ENCODE measurements at places on chromosomes 12 and 14. TPM values are rescaled to one million over a fixed set of nuclear protein-coding genes. Genes with fewer than 3 reads are reported as not detected.

GLIPR1L1 gene
- total RNA-seq = not detected

IQSEC3 gene
- total RNA-seq = 0.22 TPM

SPTSSA gene
- total RNA-seq = 9.8 TPM

MGP gene
- total RNA-seq = 9.3 TPM

PTPN6 gene
- total RNA-seq = 37.5 TPM

DNA sequence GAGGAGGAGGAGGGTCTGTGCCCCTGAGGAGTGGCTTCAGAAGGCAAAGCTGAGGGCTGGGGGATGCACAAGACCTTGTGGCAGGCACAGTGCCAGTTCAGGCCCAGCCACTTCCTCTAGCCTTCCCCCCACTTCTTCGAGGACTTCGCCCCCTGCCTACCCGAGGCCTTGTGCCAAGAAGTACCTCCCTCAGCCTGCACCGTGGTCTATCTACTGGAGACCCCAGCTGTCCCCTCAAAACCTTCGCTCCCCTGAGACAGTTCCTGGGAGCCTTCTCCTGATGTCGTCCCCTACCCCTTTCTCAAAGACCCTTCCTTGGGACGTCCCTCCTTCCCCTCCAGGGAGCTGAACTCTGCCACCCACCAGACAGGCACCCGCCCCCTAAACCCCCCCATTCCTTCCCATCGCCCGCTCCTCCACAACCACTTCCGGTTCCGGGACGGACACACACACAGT, 604 bp downstream of the ZNF384 start:
- DNase-seq = no peak

DNA sequence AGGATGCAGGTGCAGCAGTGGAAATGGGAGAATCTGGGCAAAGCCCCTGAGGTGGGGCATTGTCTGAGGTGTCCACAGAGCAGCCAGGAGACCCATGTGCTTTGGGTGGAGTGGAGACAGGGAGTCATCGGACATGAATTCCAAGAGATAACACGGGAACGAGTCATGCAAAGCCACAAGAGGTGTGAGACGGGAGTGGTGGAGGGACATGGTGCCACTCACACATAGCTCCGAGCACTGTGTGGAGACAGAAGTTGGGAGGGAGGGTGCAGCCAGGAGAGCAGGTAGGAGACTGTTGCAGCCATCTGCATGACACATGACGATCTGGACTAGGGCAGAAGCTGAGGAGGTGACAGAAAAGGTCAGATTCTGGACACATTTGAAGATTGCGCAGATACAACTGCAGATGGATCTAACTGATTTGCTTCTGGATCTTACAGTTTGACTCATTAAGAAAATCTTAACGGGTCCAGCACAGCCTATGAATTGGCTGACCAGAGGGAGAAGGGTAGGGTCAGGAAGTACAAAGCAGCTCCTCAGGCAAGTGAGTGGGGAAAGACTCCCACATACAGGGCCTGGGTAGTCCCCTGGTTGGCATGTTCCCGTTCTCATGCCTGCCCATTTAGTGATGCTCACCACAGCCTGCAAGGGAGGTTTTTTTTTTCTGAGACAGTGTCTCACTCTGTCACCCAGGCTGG, 379.8 kb downstream of the FUT8 start:
- peak; percentile 7 for DNase-seq

- DNase-seq = no peak
Measured at GRCh38 chr14:101454229-101454628, 107.1 kb upstream of the DIO3 start.

DNA sequence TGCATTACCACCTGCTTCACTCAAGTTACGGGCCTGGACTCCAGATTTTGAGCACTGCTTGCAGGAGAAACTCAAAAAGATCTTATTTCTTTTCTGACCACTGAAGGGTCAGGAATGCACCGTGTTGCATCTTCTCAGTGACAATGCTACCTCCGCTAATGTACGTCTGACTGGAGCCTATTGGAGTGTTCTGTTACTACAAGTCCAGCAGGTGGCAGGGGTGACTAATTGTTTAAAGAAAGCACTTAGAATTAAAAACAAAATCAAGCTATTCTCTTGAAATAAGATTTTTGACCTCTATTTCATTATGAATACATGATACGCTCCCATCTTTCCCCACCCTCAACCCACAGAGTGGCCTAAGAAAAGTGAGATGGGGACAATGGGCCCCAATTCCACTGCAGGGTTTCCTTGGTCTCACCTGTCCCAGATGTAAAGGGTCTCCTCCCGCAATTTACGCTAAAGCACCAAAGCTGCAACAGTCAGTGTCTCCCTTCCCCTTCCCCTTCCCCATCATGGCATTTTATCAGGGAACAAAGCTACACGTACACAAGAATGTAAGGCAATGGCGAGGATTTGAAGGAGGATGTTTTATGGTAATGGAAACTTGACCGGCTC, 2.2 kb downstream of the TBPL2 start:
- DNase-seq = no peak

- DNase-seq = no peak
Measured at GRCh38 chr12:132306885-132307191, 22.6 kb downstream of the GALNT9 start.

- no peak for DNase-seq
Measured at GRCh38 chr12:132597333-132598316, 12.8 kb downstream of the LRCOL1 start.
